ENCODE measurements at places on chromosomes 1 and 21.
A peak's percentile ranks its signal among the peaks of the same experiment; 100 is the strongest.

GRCh38 chr1:53330819-53331218, 2.9 kb upstream of the LRP8 start:
- DNase-seq, result no peak

DNA sequence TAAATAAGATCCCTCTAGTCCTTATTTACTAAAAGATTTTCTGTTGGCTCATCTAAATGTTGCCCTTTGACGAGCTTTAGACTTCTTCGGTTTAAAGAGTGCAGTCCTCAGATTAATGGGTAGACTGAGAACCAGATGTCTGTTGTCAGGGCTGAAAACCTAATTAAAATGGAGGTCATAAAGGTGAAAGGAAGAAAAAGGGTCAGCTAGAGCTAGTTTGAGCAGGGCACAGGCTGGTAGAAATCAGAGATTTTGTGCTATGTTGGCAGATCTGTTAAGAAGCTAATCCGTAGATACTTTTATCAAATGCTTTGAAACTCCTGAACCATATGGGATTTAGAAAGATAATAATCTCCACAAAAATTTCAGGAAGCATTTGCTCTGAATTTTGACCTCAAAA, 959.0 kb downstream of the PLA2G4A start:
- DNase-seq, result no peak

DNA sequence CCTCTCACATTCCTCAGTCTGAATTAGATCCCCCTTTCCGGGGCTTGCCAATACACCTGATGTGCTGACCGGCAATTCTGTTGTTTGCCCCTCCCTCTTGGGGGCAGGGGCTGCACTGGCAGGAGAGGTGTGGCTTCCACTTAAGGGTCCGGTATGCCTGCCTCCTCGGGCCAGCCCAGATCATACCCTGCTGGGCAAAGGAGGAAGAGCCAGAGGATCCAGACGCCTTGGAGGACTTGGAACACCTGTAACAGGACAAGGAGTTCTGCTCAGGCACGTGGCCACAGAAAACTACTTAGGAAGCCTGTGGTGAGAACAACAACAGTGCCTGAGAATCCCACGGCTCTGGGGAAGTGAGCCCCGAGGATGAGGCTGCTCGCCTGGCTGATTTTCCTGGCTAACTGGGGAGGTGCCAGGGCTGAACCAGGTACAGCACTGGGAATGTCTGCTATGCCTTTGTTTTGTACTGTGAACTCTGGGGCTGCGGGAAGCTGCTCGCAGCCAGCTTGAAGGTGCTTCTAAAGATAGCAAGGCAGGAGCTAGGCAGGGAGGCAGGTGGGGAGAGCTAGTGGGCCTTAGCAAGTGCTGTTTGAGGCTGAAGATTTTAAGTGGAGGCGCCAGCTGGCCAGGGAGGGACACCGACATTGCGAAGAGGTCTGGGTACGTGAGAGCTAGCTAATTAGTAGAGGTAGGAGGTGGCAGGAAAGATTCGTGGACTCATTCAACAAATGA, at the start of gene SMPDL3B:
Gene SMPDL3B (plus strand): TSS at position 183 of the 732 bp plus-strand sequence. CDS start 184 bp downstream, at position 367.
- no peak for DNase-seq

- peak; percentile 89 for DNase-seq
Measured at GRCh38 chr1:172254521-172255222, 165.8 kb upstream of the C1orf105 start.

DNA sequence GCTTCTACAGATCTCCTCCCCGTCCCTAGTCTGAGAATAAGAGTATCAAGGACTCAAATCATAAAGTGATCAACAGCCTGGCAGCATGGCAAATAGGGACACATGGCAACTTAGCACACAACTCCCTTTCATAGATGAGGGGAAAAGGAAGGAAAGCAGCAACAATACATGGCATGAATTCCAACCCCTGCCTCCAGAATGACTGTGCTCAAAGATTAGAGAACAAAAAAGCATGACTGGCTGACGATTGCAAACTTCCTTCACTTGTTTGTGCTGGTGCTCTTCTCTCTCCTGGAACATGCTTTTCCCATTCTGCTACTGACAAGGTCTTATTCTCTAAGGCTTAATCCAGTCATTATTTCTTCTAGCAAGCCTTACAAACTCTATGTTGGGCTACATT, 11.5 kb downstream of the KTI12 start:
- no peak for DNase-seq
